ENCODE measurements at places on chromosomes 2 and 18.

GRCh38 chr2:212854771-212855170 is 296.6 kb downstream of the IKZF2 start:
- DNase-seq, result no peak

DNA sequence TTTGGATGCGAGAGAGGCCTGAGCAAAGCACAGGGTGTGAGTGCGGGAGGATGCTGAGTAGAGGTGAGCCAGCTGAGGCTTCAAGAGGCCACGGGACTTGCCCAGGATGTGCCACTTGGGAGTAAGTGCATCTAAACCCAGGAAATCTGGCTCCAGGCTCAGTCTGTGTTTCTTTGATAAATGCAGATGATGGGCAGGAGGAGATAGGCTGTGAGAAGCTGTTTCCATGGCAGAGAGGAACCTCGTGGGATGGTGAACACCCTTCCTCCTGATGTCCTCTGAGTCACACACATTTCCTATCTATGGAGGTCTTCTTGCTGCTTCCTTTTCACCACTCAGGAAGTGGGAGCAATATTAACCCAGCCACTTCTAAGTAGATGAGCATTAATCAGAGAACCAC is 38.4 kb upstream of the CELF4 start:
- DNase-seq, result no peak

DNA sequence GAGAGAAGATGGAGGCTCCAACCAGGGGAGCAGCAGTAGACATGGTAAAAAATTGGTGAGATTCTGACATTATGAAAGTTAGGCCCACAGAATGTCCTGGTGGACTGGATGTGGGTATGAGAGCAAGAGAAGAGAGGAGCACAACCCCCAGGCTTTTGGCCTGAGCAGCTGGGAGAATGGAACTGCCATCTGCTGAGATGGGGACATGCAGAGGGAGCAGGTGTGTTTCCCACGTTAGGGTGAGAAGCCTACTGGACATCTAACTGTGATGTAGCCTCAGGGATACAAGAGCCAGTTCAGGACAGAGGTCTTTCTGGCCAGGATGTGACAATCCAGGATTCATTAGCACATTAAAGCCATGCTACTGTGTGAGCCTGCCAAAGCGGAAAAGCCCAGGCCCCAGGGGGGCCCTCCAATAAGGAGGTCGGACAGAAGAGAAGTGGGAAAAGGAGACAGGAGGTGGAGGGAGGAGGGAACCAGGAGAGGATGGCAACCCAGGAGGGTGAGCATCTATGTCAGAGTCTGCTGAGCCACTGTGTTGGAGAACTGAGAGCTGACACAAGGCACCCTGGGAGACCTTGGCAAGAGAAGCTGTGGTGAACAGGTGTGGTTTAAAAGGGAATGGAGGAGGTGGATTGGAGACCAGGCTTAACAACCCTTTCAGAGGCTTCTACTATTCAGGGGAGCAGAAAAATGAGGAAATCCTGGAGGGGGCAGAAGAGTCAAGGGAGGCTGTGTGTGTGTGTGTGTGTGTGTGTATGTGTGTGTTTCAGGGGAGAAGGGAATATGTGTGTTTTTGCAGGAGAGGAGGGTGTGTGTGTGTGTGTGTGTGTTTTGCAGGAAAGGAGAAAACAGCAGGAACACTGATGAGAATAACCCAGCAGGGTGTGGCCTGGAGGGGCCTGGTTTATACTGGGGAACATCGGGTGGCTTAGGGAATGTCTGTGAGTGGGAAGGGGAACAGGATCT is 10.5 kb downstream of the CYB5A start:
- no peak for DNase-seq

GRCh38 chr18:51654488-51655326 is 457.2 kb upstream of the MEX3C start:
- no peak for DNase-seq

- no peak for DNase-seq
Observed at GRCh38 chr18:9594823-9595596, 19.3 kb downstream of the PPP4R1 start.

GRCh38 chr2:168848225-168848624 is 42.0 kb downstream of the SPC25 start:
- no peak for DNase-seq

DNA sequence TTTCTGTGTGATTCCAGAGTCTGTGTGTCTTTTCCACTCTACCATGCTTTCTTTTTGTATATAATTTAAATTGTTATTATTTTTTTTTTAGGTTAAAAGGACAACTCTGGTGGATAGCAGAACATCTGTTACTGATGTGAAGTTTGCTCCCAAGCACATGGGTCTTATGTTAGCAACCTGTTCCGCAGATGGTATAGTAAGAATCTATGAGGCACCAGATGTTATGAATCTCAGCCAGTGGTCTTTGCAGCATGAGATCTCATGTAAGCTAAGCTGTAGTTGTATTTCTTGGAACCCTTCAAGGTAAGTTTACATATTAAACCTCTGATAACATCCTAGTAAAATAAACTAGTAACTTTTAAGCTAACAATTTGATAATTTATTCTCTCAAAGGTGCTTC is 15.3 kb downstream of the SEH1L start:
- DNase-seq, result no peak

- no peak for DNase-seq
Observed at GRCh38 chr2:184517402-184517801, 80.9 kb upstream of the ZNF804A start.

- no peak for DNase-seq
Observed at GRCh38 chr2:209790066-209790728, 18.6 kb downstream of the UNC80 start.

GRCh38 chr2:20603791-20604190 is 47.1 kb downstream of the HS1BP3 start:
- no peak for DNase-seq

DNA sequence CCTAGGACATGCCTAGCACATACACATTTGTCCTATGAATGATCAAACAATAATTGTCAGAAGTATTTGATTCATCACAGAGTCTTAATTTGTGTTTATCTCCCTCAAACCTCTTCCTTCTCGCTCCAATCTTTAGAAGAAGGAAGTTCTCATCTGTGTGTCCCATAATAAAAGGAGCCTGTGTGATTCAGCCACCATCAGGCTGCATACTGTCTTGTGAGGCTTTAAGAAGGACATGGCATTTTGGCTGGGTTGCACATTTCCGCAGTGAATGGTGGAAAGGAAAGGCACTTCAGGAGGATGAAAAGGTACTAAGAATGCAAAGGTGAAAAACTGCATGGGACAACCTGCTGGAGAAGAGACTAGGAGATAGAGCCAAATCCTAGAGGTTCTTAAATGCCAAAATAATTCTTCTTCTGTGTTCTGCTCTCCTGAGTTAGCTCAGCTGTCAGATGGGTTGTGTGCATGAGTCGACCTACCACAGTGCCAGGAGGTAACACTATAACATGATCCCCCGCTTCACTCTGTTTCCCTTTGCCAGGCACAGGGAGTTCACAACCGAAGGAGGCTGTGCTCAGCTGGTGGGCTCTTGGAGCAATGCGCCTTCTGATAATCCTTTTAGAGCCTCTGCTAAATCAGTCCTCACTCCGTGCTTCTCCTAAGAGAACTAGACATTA is 120.1 kb downstream of the IRS1 start:
- no peak for DNase-seq

DNA sequence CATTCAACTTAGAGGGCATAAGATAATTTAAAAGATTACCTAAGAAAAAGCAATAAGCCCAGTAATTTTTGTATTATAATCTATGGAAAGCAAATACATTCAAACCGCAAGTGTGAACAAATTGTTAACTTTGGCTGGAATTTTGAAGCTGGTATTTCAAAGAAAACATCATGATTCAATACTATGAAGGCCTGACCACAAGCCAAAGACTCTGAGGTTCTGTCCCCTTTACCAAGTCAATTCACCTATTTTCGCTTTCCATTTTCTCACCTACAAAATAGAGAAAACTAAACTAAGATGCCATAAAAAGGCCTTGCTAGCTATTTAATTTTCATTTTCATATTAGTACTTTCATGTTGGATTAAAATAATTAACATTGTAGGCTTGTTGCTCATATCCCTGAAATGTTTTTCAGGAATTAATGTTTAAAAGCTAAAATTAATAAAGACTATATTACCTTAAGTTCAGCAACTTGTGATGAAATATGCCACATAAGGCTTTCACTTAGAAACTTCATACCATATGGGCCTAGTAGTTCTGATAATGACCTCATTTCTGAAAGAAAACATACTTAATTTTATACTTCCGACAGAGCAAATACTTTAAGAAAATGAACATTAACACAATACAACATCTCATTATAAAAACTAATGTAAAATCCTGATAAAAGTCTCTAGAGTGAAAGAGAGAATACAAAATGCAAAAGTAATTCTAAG is 85.7 kb upstream of the FRZB start:
- DNase-seq, result no peak

GRCh38 chr2:155350783-155351580 is 652.5 kb downstream of the KCNJ3 start:
- DNase-seq, result no peak

DNA sequence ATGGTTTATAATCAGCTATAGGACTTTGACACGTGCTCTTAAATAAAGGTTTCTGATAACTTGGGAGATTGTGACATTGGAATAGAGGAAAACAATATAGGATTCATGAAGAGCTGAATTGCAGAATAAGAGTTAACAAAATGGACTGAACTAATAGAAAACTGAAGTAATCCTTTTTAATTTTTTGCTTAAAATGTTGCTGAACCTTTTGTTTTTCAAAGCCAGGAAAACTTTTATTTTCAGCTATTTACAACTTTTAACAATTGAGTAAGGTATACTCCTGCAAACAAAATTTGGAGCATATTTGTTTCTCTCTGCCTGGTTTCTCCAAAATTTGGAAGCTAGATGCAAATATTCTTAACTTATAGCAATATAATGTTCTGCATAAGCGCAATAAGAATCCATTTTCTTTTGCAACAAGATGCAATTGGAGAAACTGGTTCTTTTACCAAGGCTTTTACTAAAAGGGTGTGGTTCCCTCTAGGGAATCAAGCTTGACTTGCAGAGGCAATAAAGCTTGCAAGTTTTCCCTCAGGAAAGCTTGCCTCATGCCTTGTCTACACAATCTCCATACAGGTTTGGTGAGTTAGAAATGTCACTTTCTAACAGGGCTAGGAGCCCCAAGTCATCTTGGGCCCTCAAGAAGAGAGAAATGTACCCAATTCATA is 10.3 kb upstream of the PDK1 start:
- no peak for DNase-seq

GRCh38 chr2:37625796-37626571 is 45.5 kb downstream of the CDC42EP3 start:
- no peak for DNase-seq

DNA sequence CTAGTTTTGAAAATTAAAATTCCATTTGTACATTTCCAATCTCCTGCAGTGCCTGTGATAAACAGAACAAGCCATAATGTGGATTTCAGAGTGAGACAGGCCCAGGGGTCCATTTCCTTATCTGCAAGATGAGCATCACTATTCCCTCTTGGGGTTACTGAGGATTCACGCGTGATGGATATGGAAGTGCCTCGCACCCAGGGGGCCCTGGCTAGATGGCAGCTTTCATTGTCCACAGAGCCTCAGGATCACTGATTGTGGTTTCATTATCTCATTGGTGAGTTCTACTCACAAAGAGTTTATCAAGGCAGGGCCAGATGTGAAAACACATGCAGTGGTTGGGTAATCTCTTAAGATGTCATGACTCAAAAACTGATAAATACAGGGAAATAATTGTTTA is 11.6 kb downstream of the CNGA3 start:
- DNase-seq, result no peak

DNA sequence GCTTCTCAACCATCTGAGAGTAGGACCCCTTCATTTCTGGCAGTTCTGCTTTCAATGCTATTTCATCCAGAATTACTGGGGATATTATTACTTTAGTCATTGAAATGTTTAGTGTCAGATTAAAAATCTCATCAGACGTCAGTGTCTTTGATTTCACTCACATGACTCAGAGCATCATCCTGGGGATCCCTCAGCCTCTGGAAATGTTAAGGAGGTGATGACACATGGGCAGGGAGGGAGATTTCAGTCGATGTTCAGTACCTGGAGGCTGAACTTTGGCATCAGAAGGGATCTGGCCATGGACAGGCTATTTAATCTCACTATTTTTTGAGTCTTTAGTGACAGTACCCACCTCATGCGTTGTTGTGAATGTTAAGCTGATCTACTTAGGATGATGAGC is 39.1 kb downstream of the OSBPL6 start:
- DNase-seq, result no peak

GRCh38 chr18:1425679-1426078 is 521.0 kb downstream of the ADCYAP1 start:
- no peak for DNase-seq

DNA sequence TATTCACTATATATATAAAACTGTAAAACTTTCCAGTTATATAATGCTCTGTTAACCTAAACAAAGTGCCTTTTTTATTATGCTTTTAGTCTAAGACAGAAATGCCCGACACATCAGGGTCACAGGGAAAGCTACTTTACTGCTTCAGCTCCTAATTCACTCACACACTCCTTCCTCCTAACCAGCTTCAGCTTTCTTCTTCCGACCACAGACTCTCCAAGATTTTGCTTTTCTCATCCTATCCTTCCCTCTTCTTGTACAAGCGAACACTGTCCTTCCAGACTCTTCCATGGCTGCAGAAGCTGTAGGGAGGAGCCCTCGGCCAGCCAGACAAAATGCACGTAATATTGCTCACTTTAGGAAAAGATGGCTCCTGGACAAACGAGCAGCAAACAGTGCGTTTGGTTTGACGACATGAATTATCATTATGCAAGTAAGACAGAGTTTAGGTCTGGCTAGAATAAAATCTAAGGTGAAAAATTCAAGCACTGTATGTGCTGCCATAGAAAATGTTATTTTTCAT is 47.5 kb upstream of the HNRNPA3 start:
- no peak for DNase-seq

DNA sequence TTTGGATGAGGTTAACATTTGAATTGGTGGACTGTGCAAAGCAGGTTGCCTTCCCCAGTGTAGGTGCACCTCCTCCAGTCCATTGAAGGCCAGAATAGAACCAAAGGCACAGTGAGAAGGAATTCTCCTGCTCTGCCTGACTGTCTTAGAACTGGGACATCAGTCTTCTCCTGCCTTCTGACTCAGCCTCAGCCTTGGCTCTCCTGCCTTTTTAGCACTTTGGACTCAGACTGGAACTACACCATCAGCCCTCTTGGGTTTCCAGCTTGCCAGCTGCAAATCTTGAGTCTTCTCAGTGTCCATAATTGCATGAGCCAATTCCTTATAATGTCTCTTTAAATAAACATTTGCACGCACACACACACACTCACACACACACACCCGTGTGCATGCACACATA is 8.0 kb upstream of the TMEM177 start:
- DNase-seq, result no peak

DNA sequence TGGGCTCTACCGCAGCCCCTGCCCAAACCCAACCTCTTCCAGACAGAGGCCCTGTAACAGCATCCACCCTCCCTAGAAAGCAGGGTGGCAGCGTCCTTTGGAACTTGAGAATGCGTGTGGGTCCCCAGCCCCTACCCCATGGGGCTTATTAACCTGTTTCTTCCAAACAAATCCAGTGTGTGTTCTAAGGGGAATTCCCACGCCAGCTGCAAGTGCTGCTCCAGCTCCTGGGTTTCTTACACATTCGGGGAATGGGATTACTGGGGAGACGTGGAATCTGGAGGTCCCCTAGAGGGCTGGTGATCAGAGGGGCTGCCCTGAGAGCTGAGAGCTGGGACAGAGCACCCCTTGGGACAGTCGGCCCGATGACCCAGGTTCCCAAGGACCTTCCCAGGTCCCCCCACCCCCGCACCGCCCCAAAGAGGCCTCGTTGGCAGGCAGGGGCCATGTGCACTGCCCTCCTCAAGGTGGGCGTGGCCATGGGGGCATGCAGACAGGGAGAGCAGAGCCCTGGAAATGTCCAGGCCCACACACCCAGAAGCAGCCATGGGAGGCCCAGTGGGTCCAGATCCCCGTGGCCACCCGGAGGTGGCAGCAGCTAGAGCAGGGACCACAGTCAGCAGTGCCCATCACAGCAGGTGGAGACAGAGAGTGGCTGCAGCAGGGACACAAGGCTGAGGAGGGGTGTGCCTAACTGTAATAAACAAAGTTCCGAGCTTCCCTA is 18.8 kb upstream of the TEX44 start:
- no peak for DNase-seq
